ENCODE measurements at places on chromosomes 6 and 20. TPM values are rescaled to one million over a fixed set of nuclear protein-coding genes. Genes with fewer than 3 reads are reported as not detected.
A peak's percentile ranks its signal among the peaks of the same experiment; 100 is the strongest.

GABRR2 gene
- not detected for total RNA-seq

TGM3 gene
- total RNA-seq, result not detected

AARS2 gene
- 20.4 TPM for total RNA-seq

MMS22L gene
- total RNA-seq, result 35.8 TPM

DNA sequence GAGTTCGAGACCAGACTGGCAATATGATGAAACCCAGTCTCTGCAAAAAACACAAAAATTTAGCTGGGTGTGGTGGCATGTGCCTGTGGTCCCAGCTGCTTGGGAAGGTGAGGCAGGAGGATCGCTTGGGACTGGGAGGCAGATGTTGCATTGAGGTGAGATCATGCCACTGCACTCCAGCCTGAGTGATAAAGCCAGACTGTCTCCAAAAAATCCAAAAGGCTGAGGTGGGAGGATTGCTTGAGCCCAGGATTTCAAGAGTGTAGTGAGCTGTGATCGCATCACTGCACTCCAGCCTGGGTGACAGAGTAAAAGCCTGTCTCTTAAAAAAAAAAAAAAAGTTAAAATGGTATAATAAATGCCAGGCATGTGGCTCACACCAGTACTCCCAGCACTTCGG, 1.3 kb upstream of the PTCRA start:
- no peak overlapping the region for H3K4me3 ChIP-seq
- no peak for DNase-seq
- H3K36me3 ChIP-seq, result no peaks in the 10 kb centered on the region
- no peaks in the 10 kb centered on the region for H3K27me3 ChIP-seq

- H3K36me3 ChIP-seq, result no peaks in the 10 kb centered on the region
- H3K27me3 ChIP-seq, result no peaks in the 10 kb centered on the region
- H3K4me1 ChIP-seq, result peaks cover 13% of the 10 kb centered on the region
These were observed 43.6 kb upstream of the ZBP1 start for GRCh38 chr20:57663681-57664451.

DNA sequence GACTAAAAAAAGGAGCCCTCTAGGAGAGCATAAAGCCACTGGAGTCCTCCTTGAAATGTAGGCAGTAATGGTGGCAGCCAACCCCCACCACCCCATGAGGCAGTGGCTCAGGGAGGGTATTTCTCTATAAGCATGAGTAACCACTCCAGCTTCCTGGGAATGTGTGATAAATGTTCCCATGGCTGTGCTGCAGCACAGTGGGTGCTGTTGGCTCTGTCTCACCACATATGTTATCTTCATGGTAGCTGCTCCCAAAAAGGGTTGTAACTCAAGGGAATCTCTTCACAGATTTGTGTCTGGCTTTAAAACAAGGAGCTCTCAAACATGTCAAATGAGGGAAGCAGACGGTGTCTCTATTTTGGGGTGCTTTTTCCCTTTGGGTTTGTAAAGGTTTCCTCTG, 7.5 kb upstream of the PHACTR1 start:
- no peak overlapping the region for H3K27ac ChIP-seq
- no peaks in the 10 kb centered on the region for H3K36me3 ChIP-seq
- H3K27me3 ChIP-seq, result no peaks in the 10 kb centered on the region
- H3K4me3 ChIP-seq, result no peak overlapping the region
- DNase-seq, result no peak

DNA sequence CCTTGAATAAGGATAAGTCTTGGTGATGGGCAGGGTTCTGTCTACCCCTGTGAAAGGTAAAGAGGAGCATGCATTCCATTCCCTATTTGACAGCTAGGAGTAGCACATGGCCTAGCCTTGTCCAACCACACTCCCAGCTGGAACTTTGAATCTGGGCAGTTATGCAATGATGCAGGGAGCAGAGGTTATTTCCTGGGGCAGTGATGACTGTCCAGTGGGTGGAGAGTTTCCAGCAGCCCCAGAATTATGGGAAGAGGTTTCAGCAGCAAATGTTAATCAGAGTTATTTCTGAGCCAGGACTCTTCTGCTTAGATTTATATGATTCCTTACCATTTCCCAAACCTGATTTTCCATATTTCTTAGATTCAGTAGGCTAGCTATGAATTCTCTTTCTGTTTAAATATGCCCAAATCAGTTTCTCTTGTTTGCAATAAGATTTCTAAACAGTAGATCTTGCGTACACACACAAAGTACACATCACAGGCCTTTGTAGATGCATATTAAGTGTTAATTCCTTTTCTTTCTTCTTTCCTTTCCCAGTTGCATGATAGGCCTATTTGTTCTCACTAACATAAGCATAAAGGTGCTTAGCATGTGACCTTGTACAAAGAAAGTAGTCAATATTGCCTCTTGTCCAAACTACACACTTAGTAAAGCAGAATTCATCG, 17.3 kb upstream of the TXLNB start:
- H3K27ac ChIP-seq, result no peak overlapping the region
- H3K27me3 ChIP-seq, result no peaks in the 10 kb centered on the region
- peaks cover 7% of the 10 kb centered on the region for H3K4me1 ChIP-seq
- no peak overlapping the region for H3K4me3 ChIP-seq
- H3K36me3 ChIP-seq, result no peaks in the 10 kb centered on the region

DNA sequence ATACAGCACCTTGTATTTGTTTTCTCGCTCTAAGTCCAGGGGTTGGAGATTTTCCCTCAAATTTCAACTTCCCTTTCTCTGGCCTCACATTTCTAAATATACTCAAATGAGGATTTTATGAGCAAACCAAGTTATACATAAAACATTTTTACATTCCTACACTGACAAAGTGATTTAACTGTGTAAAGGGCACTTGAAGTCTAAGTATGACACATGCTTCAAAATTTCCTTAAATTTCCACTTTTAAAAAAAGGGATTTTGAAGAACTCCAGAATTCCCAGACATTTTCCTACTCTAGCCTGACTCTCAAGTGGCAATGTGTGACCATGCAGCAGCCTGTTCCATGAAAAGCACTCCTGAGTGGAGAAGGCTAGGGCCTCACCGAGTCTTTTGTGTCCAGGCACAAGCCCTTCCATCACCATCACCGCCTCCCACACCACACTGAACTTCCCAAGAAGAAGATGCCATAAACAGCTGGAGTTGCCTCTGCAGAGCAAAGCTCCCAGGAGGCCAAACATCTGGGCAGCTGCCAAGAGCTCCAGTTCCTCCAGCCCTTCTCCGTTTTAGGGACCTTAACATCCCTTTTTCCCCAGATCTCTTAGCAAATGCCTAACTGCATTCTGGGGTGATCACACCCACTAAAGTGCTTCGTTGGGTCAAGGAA, 68.9 kb downstream of the NCR2 start:
- no peak overlapping the region for H3K27ac ChIP-seq
- peaks cover 80% of the 10 kb centered on the region for H3K27me3 ChIP-seq
- H3K4me1 ChIP-seq, result peaks cover 14% of the 10 kb centered on the region
- no peak overlapping the region for H3K4me3 ChIP-seq

DNA sequence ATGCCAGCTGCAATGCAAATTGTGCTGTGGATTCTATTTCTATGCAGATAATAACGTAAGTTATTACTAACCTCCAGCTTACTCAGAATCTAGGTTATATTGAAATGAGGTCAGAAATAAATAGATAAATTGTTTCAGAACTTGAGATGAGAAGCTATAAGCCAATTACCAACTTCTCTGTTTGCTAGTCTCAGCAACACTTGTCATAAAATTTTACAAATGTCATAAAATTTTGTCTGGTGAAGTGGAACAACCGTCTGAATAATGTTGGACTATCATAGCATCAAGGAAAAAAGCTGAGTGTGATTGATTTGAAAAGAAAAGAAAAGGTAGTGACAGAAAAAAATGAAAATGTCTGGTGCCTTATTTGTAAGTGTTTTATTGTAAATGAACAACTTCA, 36.7 kb downstream of the COL9A1 start:
- no peak for DNase-seq
- H3K36me3 ChIP-seq, result no peaks in the 10 kb centered on the region
- H3K27me3 ChIP-seq, result no peaks in the 10 kb centered on the region
- H3K4me1 ChIP-seq, result no peaks in the 10 kb centered on the region
- no peak overlapping the region for H3K4me3 ChIP-seq

- H3K36me3 ChIP-seq, result no peaks in the 10 kb centered on the region
- no peak for DNase-seq
- no peak overlapping the region for H3K27ac ChIP-seq
- H3K4me1 ChIP-seq, result no peaks in the 10 kb centered on the region
These were observed 257.0 kb downstream of the ADGRG6 start for GRCh38 chr6:142558786-142559185.

DNA sequence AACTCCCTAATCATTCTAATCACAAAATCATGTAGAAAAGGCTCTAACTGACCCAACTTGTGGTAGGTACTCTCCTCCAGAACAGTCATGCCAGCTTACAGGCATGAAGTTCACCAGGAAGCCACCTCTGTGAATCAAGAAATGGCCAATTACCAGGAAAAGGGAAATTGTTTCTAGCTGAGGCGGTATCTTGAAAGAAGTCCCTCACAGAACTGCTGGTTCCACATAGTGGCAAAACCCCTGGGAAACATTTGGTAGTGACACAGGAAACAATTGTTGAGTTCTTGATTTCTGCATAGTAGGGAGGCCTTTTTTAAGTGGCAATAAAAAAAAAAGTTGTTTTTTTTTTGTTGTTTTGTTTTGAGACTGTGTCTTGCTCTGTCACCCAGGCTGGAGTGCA, 3.4 kb upstream of the ZHX3 start:
- H3K4me3 ChIP-seq, result no peak overlapping the region
- H3K27me3 ChIP-seq, result peaks cover 3% of the 10 kb centered on the region
- DNase-seq, result no peak
- peaks cover 3% of the 10 kb centered on the region for H3K4me1 ChIP-seq

DNA sequence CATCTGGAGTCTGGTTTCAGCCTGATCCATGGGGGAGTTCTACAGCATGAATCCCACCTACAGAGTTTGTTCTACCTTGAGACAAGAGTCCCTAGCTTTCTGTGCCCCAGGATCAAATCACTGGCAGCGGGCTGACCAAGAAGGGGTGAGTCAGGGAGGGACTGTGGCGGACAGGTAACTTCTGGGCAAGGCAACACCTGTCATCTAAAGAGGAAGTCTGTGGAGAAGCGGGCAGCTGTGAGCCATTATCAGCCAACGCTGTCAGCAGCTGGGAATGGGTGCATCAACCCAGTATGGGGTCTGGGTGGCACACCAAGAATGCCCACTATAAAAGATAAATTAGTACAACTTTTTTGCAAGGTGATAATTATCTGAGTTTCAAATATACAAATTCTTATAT, 45.9 kb downstream of the UBE3D start:
- DNase-seq, result peak; percentile 1
- H3K27ac ChIP-seq, result no peak overlapping the region
- H3K4me1 ChIP-seq, result no peaks in the 10 kb centered on the region
- H3K36me3 ChIP-seq, result peaks cover 6% of the 10 kb centered on the region
- H3K4me3 ChIP-seq, result no peak overlapping the region

DNA sequence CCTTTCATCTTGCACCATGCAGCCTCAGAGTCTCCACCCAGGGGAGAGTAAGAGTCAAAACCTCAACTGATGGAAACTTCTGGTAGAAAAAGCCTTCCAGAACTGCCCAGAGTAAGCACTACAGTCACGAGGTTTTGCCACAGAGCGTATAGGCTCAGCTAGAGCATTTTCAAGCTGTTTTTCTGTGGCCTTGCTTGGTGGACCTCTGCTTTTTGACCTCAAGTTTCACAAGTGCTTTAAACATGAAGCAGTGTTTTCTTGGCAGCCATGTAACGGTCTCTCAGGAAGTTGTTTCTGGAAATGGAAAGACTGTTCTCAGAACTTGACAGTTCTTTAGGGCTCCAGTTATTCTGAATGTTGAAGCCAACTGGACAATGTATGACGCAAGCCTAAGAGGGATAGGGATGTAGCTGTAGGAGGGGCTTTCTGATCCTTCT, 146.5 kb downstream of the ZDHHC14 start:
- no peak overlapping the region for H3K4me3 ChIP-seq
- H3K27ac ChIP-seq, result no peak overlapping the region
- no peaks in the 10 kb centered on the region for H3K27me3 ChIP-seq
- peaks cover 10% of the 10 kb centered on the region for H3K4me1 ChIP-seq

- no peak for DNase-seq
- no peak overlapping the region for H3K27ac ChIP-seq
- H3K27me3 ChIP-seq, result no peaks in the 10 kb centered on the region
These were observed 132.6 kb downstream of the PRL start for GRCh38 chr6:22164236-22164635.

DNA sequence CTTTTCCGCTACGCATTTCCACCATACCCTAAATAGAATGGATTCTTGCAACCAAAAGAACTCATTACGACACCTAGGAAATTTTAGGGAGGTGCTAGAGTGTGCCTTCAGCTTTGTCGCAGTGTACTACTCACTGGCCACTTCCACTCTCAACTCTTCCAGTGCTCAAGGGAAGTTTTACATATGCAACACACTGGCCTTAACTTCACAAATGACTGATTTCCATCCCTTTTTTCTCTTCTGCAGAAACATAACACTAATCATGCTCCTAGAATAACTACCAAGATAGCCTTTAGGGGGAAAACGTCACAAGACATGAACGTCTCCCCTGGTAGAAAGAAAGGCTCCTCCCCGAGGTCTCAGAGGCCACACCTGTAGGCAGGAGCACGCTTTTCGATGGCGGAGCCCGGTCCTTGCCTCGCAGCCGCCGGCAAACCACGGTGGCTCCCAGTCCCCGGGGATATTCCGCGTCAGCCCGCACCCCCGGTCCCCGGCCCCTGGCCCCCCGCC, 584 bp downstream of the LYRM4 start:
- peaks cover 8% of the 10 kb centered on the region for H3K36me3 ChIP-seq
- H3K4me3 ChIP-seq, result peak overlapping the region; percentile 73
- no peak for DNase-seq
- no peaks in the 10 kb centered on the region for H3K4me1 ChIP-seq

DNA sequence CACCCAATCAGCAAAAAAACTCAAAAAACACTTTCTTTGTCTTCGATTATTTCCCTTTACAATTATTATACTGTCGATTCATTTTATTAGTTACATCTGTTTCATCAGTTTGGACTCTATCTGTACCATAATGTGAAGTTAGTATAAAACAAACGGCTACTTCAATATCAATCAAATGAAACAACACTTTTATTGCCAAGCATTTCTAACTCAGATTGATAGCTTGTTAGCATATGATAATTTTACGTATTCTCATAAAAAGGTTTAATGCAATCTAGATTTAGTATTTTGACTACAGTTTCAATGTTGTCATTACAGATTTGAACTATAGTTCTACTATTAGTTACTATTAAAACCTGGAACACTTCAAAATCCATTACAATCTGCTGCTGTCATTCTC, 149.3 kb downstream of the PTPRK start:
- H3K4me1 ChIP-seq, result no peaks in the 10 kb centered on the region
- H3K4me3 ChIP-seq, result no peak overlapping the region
- no peak overlapping the region for H3K27ac ChIP-seq
- peaks cover 12% of the 10 kb centered on the region for H3K36me3 ChIP-seq

DNA sequence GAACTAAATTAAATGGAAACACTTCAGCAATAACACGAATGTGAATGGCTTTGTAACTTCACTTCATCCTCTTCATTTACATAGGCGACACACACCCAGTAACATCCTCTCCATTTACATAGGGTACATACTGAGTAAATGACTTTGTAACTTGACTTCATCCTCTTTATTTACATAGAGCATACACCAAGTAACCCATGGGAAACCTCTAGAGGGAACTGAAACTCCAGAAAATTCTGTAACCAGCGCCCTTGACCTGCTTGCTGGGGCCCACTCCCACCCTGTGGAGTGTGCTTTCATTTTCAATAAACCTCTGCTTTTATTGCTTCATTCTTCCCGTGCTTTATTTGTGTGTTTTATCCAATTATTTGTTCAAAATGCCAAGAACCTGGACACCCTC, 81.6 kb upstream of the OPRM1 start:
- no peak overlapping the region for H3K4me3 ChIP-seq
- H3K27me3 ChIP-seq, result no peaks in the 10 kb centered on the region
- H3K27ac ChIP-seq, result no peak overlapping the region
- H3K4me1 ChIP-seq, result peaks cover 2% of the 10 kb centered on the region
- no peaks in the 10 kb centered on the region for H3K36me3 ChIP-seq

All from H1 (cell line).